ENCODE measurements at places on chromosomes 3 and 15. TPM values are rescaled to one million over a fixed set of nuclear protein-coding genes. Genes with fewer than 3 reads are reported as not detected.

- no peak overlapping the region for H3K4me3 ChIP-seq
- DNase-seq: peak; percentile 58
- no peak overlapping the region for H3K27ac ChIP-seq
- no peaks in the 10 kb centered on the region for H3K36me3 ChIP-seq
- H3K27me3 ChIP-seq: no peaks in the 10 kb centered on the region
- no peaks in the 10 kb centered on the region for H3K4me1 ChIP-seq
Observed at GRCh38 chr3:176814285-176814684, 383.0 kb downstream of the TBL1XR1 start.

DNA sequence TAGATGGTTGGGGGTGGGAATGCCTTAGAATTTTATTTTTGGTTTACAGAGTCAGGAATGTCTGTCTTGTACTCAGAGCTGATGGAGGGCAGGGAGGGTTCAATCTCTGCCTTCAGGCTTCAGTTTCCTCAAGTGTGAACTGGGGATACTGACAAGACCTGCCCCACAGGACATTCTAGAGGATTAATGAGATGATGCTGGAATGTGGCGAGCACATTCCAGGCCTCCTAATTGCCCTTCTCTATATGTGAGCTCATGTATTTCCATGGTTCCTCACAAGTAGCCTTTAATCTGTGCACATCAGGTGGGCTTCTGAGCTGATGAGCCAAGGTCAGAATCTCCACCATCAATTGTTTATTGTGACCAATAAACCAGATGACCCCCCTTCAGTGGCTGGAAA lies 90.4 kb downstream of the CACNA2D3 start:
- no peak overlapping the region for H3K27ac ChIP-seq
- no peaks in the 10 kb centered on the region for H3K27me3 ChIP-seq
- DNase-seq: no peak
- no peak overlapping the region for H3K4me3 ChIP-seq
- H3K36me3 ChIP-seq: no peaks in the 10 kb centered on the region

DNA sequence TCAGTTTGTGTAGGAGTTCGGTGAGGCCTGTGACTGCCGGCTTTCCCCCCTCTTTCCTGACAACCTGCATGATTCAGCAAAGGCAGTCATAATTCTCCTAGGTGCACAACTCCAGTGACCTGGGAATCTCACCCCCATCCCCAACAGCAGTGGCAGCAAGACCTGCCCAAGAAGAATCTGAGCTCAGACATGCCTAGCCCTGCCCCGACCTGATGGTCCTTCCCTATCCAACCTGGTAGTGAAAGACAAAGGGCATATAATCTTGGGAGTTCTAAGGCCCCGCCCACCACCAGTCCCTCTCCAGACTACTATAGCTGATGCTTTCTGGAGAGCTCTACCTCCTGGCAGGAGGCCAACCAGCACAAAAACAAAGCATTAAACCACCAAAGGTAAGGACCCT lies 44.2 kb upstream of the ZBED2 start:
- H3K4me1 ChIP-seq: no peaks in the 10 kb centered on the region
- no peaks in the 10 kb centered on the region for H3K27me3 ChIP-seq
- DNase-seq: no peak
- no peak overlapping the region for H3K27ac ChIP-seq
- no peaks in the 10 kb centered on the region for H3K36me3 ChIP-seq

GRCh38 chr15:69297642-69298353 lies 914 bp upstream of the PAQR5 start:
- no peak overlapping the region for H3K27ac ChIP-seq
- H3K36me3 ChIP-seq: no peaks in the 10 kb centered on the region
- H3K4me3 ChIP-seq: no peak overlapping the region
- DNase-seq: no peak
- H3K27me3 ChIP-seq: no peaks in the 10 kb centered on the region
- H3K4me1 ChIP-seq: no peaks in the 10 kb centered on the region

DNA sequence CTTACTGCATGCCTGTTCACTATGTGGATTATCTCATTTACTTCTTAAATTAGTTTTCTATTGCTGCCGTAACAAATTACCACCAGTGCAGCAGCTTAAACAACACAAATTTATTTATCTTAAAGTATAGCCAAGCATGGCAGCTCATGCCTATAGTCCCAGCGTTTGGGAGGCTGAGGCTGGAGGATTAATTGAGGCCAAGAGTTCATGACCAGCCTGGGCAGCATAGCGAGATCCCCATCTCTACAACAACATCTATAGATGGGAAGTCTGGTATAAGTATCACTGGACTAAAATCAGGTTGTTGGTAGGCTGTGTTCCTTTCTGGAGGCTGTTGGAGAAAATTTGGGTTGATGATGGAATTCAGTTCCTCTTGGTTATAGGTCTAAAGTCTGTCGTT lies 5.1 kb downstream of the SLC2A2 start:
- H3K27me3 ChIP-seq: no peaks in the 10 kb centered on the region
- no peak overlapping the region for H3K27ac ChIP-seq
- DNase-seq: no peak
- H3K4me1 ChIP-seq: no peaks in the 10 kb centered on the region
- no peak overlapping the region for H3K4me3 ChIP-seq

The MESP2 gene
- total RNA-seq: 5.4 TPM
